ENCODE measurements at places on chromosomes 5 and 9. TPM values are rescaled to one million over a fixed set of nuclear protein-coding genes. Genes with fewer than 3 reads are reported as not detected.

Gene IQGAP2
- polyA plus RNA-seq: 8.0 TPM

Gene GPR150
- polyA plus RNA-seq: 0.66 TPM

Gene RANBP3L
- polyA plus RNA-seq: not detected

Gene RAD17
- polyA plus RNA-seq: 29.6 TPM

Gene NUTM2F
- polyA plus RNA-seq: not detected

Gene CCDC192
- polyA plus RNA-seq: not detected

Gene LHX6
- not detected for polyA plus RNA-seq

Gene HMMR
- polyA plus RNA-seq: not detected

Gene SLC27A6
- polyA plus RNA-seq: not detected

Gene FST
- polyA plus RNA-seq: not detected

Gene LHX3
- polyA plus RNA-seq: not detected

Gene EDIL3
- polyA plus RNA-seq: not detected

Gene CKMT2
- not detected for polyA plus RNA-seq

Gene UHRF2
- 25.4 TPM for polyA plus RNA-seq

Gene AJM1
- 0.10 TPM for polyA plus RNA-seq

Gene SLC23A1
- not detected for polyA plus RNA-seq

Gene OSMR
- polyA plus RNA-seq: not detected

Gene SOHLH1
- polyA plus RNA-seq: not detected

Gene FRRS1L
- not detected for polyA plus RNA-seq

Gene CLPTM1L
- polyA plus RNA-seq: 25.7 TPM

Gene CRB2
- not detected for polyA plus RNA-seq

Gene LYSMD3
- 8.2 TPM for polyA plus RNA-seq

Gene TMEM171
- not detected for polyA plus RNA-seq

Gene IL3
- not detected for polyA plus RNA-seq

Gene HTR4
- polyA plus RNA-seq: not detected

Gene NR5A1
- not detected for polyA plus RNA-seq

Gene SLC25A2
- polyA plus RNA-seq: not detected

Gene PRR16
- polyA plus RNA-seq: not detected

Gene KCNN2
- not detected for polyA plus RNA-seq

Measured in IgD-negative memory B cell (primary cell).